H7 (cell line): ENCODE measurements at places on chromosomes 13 and 19.

DNA sequence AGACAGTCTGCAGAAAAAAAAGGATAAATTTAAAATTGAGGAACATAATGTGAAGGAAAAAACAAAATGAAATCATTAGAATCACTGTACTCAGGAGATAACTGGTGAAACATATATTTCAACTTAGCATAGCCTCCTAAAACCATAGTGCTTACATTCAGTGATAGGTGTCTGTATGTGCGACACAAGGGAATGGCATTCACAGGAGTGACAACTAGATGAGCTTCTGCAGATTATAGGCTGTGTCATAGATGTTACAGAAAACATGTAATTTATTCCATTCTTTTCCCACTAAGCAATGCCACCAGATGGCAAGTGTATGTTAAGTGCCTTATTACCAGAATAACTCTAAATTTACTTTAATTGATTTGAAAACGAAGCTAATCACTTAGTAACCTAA lies 960.0 kb upstream of the PCDH20 start:
- DNase-seq = no peak

DNA sequence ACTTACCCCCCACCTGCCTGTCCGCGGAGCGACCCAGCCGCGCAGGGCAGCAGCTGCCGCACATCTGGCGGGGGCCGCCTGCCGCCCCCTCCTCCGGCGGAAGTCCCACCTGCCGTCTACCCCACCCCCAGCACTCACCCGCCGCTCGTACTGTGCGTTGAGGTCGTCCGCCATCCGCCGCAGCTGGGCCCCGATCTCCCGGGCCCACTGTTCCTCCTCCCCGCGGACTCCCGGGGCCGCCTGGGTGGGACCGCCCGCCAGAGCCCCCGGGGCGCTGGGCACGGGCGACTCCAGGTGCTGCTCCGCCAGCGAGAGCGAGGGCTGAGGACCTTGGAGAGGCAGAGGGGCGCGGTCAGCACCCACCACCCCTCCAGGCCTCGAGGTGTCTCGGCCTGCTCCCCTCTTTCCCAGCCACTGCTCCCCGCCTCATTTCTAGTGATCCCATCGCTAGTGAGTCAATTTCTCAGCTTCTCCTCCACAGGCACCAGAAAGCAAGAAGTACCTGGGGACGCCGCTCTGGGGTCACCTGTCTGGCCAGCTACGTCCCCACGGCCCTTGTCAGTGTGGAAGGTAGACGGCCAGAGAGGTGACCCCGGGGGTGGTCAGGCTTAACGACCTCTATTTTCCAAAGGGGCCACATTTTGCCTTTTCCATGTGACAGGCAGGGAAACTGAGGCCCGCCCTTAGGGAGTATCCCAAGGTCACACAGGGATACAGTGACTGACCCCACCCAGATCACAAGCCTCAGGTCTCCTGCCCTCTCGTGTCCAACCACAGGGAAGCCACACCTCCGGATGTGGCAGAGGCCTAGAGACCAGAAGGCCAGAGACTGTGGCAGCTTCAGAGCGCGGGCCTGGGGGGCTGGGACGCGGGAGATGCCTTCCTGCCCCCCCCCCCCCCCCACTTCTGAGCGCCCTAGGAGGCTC lies 4.3 kb downstream of the BBC3 start:
- no peak for DNase-seq

- DNase-seq = peak; percentile 75
These were observed 3.3 kb downstream of the ICAM5 start for GRCh38 chr19:10292789-10293636.

- DNase-seq = peak; percentile 100
These were observed 11.1 kb downstream of the CIC start for GRCh38 chr19:42279902-42280814.

DNA sequence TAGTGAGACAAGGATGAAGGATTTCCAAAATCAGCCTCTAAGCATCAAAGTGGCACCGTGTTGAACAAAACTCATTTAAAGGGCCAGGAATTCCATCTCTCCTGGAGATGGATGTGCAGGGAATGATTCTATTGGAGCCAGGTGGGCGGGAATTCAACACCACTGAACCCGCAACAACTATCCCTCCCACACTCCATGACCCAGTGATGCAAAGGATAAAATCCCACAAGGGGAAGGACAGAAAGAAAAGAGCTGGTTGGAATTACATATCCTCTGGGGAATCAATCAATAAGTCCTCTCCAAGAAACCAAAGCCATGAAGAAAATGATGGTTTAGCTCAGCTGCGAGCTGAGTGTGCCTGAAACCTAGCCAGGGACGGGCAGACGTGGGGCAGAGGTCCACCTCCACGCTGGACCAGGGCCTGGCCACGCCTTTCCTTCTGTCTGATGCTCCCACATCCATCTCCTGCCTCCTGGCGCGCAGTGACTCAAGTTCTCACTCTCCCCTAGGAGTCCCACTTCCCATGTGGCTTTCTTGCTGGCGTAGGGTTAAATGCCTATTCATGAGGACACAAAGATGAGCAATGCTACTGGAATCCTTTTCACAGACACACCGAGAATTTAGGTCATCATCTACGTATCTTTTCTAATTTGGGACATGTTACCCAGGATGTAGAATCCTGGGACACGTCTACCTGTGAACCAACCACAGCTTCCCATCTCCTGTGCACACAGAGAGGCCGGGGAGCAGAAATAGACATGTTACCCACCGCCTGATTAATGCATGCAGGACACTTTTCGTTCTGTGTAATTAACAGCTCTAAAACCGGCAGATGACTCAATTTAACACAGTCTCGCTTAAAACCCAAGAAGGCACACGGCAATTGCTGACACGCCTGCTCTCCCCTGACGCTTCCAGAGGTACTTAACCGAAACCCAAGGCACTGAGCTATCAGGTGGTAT lies 48.6 kb downstream of the PEPD start:
- DNase-seq = no peak

DNA sequence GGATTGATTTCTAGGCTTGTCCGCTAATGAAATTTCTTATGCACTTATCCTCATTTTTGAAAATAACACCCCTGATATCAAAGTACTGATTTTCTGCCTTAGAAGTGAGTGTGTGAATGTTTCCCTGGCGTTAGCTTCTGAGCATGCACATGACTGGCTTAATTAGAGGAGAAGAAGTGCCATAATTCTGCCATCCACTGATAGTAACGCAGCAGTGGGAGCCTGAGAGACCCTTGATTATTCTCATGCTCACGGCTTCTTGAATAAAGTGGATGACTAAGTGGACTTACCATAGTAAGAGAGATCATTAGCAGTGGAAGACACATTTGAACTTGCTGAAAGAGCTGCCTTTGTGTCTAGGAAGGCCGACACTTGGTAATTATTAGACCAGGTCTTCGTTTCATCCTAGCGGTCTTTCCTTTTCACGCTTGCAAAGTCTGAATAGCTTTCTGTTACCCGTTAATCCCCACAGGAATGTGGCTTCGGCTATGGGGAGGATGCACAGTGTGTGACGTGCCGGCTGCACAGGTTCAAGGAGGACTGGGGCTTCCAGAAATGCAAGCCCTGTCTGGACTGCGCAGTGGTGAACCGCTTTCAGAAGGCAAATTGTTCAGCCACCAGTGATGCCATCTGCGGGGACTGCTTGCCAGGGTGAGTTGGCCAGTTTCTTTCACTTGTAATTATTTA lies 45.3 kb downstream of the TNFRSF19 start:
- DNase-seq = no peak

- no peak for DNase-seq
These were observed 546.0 kb upstream of the PCDH9 start for GRCh38 chr13:67776151-67776550.

DNA sequence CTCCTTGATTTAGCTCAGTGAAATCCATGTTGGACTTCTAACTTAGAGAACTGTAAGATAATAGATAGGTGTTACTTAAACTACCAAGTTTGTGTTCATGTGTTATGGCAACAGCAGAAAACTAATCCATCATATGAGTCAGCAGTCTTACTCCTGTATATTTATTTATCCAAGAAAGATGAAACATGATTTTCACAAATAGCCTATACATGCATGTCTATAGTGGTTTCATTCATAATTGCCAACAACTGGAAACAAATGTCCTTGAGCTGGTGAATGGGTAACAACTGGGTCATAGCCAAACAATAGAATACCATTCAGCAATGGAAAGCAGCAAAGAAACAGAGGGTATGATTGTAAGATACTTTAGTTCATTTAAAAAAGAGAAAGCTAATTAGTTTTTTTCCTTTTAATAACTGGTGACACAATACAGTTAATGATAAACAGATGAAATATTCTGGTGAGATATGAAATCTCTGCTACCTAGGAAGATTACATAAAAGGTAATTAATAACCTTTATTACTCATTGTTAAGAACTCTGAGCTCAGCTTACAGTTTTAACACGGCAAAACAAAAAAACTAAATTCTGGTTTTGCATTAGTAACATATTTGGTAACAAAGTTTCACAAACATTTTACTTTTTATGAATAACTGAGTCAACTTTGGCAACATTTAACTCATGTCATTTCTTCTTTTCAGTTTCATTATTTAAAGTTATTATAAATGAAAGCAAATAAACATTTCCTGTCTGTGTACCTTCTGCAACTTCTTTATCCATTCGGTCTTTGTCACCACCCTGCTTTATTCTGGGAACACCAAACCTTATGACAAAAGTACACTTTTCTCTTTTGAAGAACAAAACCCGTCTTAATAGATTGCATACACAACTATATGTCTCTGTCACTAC lies 181.3 kb downstream of the LIG4 start:
- no peak for DNase-seq

DNA sequence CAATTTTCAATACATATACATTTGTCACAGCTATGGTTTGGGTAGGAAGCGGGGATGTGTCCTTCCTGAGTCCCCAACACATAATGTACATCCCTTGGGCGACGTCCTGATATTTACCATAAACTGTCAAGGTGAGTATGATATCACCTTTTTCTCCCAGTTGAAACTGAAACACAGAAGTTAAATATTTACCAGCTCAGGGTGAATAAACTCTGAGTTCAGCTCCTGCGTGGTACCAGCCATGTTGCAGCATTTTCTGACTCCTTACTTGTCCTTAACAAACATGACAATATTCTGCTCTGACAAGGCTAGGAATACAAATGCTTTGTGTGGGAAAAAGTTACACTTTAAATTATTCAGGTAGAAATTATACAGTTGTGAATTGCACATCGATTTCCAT lies 294.2 kb downstream of the TEX29 start:
- no peak for DNase-seq

DNA sequence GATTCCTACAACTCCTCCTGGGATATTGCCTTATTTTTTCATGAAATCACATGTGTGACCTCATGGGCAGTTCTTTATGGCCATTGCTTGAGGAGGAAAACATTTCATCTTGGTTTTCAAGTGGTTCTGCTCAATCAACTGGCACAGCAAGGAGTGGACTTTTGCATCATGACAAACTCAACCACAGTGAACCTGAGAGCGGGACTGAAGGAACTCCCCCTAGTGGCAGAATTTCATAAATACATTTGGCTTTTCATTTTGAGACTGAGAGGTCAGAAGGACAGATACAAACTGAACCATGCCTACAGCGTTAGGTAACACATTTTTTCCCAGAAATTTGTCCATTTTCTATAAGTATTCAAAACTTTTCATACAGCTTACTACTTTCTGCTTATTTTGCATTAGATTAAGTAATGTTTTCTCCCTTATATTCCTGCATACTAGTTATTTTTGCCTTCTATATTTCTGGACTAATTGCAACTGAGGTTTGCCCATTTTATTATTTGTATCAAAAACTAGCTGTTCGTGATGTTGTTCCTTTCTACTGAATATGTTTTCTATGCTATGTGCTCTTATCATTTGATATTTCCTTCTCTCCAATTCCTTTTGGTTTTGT lies 13.4 kb upstream of the SIGLEC12 start:
- peak; percentile 67 for DNase-seq

GRCh38 chr13:108915095-108915633 lies 285.8 kb downstream of the MYO16 start:
- no peak for DNase-seq

DNA sequence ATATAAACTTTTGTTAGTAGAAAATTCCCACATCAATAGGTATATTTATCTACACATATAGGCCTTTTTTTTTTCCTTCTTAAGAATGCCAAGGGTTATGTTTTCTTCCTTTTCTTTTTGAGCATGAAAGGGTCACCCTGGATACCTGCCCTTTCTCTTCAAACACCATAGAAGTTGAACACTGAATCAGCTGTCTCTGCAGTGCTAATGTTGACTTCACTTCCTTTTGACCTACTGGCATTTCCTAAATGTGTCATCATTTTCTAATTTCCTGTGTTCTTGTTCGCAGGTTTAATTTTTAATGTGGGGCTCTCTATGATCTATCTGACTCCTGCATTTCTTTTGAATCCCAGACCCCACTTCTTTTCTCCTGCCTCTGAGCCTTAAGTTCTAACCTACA lies 532.0 kb downstream of the GPC6 start:
- DNase-seq = no peak

GRCh38 chr13:74562381-74562780 lies 428.2 kb upstream of the KLF12 start:
- DNase-seq = no peak

DNA sequence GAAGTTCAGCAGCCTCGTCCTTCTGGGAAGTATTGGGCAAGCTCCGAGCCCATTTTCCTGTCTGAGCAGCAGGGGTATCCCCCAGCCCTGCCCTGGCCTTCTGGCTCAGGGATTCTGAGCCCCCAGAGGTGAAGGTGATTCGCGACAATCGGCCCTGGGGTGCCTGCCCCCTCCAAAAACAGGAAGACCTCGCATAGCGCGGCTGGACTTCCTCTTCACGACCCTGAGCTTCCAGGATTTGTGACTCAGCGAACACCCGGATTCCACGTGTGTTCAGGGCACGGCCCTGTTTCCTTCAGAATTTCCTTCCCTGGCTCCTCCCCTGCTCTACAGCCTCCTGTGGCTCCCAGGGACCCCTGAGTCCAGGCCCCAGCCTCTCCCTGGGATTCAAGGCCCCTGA lies at the start of gene SEMA6B:
Gene SEMA6B, minus strand, starts transcription at position 116 of the 400 bp plus-strand sequence. CDS start 1,227 bp downstream, outside the sequence.
- DNase-seq = no peak

DNA sequence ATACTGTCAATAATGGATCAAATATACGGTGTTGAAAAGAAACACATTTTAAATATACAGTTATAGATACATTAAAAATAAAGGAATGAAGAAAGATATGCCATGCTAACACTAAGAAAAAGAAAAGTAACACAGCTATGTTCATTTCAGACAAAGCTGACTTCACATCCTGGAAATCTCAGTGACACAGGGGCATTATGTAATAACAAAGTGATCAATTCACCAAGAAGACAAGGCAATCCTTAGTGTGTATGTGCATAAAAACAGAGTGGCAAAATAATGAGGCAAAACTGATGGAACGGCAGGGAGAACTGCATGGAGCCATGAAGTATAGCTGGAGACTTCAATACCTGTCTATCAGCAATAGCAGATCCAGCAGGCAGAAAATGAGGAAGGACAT lies 13.1 kb downstream of the ZNF14 start:
- DNase-seq = no peak

GRCh38 chr13:19967621-19968020 lies 9.1 kb downstream of the ZMYM2 start:
- DNase-seq = no peak

DNA sequence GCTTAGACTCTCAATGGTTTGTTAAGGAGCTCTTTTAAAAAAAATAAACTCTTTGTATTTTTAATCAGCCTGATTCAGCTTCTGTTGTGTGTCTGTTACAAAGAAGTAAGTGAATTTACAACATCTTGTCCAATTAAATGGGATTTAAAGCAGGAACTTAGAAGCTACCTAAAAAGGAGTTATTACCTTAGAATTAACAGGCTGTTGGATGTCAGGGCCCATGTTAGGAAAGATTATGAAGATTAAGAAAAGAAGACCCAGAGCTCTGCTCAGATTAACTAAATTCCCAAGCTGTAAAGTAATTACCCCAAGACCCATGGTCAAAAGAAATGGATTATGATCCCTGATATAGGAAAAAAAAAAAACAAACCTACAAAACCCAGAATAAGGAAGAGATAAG lies 44.1 kb upstream of the ZNF780A start:
- DNase-seq = no peak

- no peak for DNase-seq
These were observed 26.8 kb upstream of the STARD13 start for GRCh38 chr13:33312150-33312860.
